ENCODE measurements at places on chromosomes 3 and 15. TPM values are rescaled to one million over a fixed set of nuclear protein-coding genes. Genes with fewer than 3 reads are reported as not detected.

The FEZF2 gene
- not detected for total RNA-seq

- H3K4me1 ChIP-seq, result peaks cover 22% of the 10 kb centered on the region
- H3K36me3 ChIP-seq, result no peaks in the 10 kb centered on the region
- H3K27me3 ChIP-seq, result no peaks in the 10 kb centered on the region
- DNase-seq, result no peak
Observed at GRCh38 chr15:58605931-58606530, 143.5 kb downstream of the ADAM10 start.

GRCh38 chr15:59532770-59533379, 78.7 kb upstream of the GCNT3 start:
- DNase-seq, result peak; percentile 33
- no peak overlapping the region for H3K4me3 ChIP-seq
- H3K36me3 ChIP-seq, result no peaks in the 10 kb centered on the region
- H3K27ac ChIP-seq, result no peak overlapping the region
- H3K27me3 ChIP-seq, result no peaks in the 10 kb centered on the region

DNA sequence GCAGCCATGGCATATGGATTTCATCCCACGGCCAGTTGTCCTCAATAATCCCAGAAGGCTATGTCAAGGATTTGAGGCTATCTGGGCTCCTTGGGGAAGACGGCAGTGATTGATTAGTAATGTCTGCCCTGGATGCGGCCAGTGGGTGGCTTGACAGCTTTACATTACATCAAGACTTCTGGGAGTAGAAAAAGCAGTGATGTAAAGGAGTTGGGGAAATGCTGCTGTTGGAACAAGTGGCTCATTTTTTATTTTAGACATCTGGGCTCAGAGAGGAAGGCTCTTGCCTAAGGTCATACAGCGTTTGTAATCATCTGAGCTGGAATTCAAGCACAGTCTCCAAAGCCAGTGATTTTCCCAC, 94.1 kb downstream of the FLNB start:
- H3K27ac ChIP-seq, result peak overlapping the region; percentile 85
- DNase-seq, result no peak
- no peaks in the 10 kb centered on the region for H3K27me3 ChIP-seq
- H3K4me3 ChIP-seq, result no peak overlapping the region

DNA sequence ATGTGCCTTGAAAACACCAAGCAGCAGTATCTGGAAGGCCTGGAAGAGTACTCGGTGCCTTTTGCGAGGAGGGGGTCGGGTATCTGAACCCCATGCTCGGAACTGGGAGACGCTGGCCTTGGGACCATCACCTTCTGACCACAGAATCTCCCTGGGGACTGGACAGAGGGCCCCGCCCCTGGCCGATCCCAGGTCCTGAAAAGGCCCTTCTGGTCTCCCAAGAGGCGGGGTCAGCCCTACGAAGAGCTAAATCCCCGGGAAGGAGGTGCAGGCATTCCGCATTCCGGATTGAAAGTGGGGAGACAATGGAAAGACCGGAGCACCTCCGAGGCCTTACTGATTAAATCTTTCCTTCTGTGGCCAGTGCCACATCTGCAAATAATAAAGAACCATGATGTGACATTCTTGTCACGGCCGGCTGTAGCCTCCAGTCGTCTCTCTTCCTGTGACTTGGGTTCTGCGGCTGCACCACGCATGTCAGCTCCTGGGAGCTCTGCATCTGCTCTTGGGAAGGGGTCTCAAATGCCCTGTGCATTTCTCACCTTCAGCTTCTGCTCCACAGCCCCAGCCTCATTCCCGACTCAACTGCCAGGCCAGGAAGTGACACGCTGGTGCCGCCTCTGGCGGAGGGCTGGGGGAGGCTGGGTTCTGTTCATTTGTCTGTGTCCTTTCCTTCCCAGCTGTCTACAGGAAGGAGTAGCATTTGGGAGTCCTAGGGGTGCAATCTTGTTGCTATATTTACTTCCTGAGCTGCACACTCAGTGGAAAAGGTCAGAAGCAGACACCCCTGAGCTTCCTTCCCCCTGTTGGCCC, 173.5 kb downstream of the KLF13 start:
- H3K4me1 ChIP-seq, result no peaks in the 10 kb centered on the region
- no peaks in the 10 kb centered on the region for H3K27me3 ChIP-seq

Measured in body of pancreas (tissue), 4 donors.